ENCODE measurements at places on chromosomes 2 and 18.

GRCh38 chr2:40751981-40752380, 300.1 kb upstream of the SLC8A1 start:
- DNase-seq: no peak

DNA sequence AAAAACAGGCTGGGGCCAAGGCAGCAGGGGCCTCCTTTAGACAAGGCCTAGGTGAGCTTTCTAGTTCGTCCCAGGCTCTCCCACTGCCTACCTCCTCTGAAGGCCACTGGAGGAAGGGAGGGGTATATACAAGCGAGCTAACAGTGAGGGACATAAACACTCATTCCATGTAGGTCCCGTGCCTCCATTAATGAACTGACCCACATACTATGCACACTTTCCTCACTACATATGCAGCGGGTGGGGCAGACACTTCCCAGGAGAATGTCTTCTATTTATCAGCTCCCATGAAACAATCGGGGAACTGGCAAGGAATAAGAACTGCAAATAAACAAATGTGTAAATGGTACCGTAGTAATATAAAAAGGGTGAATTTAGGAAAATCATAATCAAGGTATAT, 336.5 kb downstream of the NBAS start:
- DNase-seq: no peak

DNA sequence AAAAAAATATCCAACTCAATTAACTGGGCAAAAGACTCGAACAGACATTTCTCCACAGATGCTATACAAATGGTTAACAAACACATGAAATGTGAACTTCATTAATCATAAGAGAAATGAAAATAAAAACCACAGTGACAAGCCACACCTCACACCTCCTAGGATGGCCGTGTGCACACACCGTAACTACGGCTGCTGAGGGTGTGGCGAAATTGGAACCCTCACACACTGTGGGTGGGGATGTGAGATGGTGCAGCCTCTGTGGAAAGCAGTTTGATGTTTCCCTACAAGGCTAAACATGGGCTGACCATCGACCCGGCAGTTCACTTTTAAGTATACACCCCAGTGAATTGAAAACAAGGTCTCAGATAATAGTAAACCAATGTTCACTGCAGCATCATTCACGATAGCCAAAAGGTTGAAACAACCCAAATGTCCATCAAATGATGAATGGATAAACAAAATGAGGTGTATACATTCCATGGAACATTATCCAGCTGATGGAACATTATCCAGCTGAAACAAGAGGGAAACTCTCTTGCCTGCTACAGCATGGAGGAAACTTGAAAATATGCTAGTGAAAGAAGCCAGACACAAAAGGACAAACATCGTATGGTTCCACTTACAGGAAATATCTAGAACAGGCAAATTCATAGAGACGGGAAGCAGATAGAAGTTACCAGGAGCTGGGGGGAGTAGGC, 32.2 kb downstream of the ZAP70 start:
- DNase-seq: no peak

DNA sequence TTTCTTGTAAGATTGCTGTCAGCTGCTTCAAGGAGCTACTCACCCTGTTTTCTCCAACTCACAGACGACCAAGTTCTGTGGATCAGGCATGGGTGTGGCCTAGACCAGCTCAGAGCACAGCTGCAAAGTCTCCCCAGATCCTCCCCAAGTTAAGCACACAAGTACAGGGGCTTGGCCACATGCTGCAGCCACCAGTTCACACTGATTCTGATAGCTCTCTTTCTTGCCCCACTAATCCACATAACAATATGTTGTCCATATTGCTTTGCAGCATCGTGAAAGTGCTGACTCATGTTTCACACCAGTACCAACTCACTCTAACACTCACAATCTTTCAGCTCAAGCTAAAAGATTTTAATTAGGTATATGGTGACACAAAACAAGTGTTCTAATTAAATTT, 437.0 kb downstream of the PARD3B start:
- no peak for DNase-seq

- no peak for DNase-seq
Measured at GRCh38 chr18:35134791-35135531, 93.7 kb downstream of the MAPRE2 start.

DNA sequence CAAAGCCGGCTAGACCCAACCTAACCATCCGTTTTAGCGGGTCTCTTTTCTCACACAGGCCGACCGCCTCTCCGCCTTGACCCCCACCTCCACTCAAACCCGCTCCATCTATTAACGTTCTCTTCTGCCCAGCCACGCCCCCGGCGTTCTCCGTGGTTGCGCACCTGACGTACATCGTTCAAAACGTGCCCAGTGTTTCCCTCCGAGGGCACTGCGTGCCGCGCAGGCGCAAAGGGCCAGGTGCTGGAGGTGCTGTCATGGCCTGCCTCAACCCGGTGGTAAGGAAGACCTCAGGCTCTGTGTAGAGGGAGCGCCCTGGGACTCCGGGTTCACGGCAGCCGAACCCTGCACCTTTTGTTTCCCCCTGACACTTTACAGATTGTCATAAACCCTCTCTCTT, at the start of gene GTF2A1L:
Gene GTF2A1L (plus strand): TSS at position 239 of the 400 bp plus-strand sequence. CDS start 19 bp downstream, at position 258.
- no peak for DNase-seq

GRCh38 chr2:109290887-109291643, 162.1 kb downstream of the SH3RF3 start:
- DNase-seq: no peak

- no peak for DNase-seq
Measured at GRCh38 chr2:129803871-129804270, 175.6 kb upstream of the RAB6C start.

DNA sequence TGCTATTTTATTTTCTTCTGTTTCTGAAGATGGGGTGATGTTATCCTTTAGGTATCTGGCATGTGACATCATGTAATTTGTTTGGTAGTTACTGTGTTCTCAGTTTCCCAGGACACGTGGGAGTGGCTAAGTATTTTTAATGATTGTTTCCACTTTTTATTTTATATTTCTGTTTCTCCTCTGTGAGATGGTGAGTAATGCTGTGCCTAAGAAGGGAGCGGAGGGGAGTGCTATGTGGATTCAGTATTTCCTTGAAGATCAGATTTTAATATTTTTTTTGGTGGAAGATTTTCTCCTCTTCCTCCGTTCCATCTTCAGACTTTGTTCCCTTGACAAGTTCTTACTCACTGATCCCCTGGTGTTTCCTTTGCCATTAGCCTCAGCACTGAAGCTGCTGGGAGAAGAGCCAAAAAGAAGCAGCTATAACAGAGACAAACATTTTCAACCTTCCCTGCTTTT, 180.0 kb upstream of the MMADHC start:
- no peak for DNase-seq

Measured in effector CD4-positive, alpha-beta T cell (primary cell).